ENCODE measurements at places on chromosomes 13 and 19.

GRCh38 chr13:47621931-47622330 is 379.1 kb downstream of the SUCLA2 start:
- no peak for DNase-seq

- no peak for DNase-seq
Measured at GRCh38 chr19:52527956-52528351, 486 bp downstream of the ZNF808 start.

DNA sequence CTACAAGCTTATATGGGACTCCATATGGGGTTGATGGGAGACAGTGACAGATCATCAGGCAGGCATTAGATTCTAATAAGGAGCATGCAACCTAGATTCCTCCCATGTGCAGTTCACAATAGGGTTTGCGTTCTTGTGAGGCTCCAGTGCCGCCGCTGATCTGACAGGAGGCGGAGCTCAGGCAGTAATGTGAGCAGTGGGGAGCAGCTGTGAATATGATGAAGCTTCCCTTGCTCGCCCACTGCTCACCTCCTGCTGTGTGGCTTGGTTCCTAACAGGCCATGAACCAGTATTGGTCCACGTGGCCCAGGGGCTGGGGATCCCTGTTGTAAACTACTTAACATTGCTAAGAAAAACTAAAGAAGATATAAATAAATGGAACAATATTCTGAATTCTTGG is 378.4 kb downstream of the KCNRG start:
- no peak for DNase-seq

- DNase-seq = no peak
Measured at GRCh38 chr19:50716178-50717025, 3.2 kb downstream of the SHANK1 start.

GRCh38 chr13:45142440-45143345 is 22.4 kb downstream of the GTF2F2 start:
- DNase-seq = no peak

GRCh38 chr13:113337556-113337955 is 26.4 kb downstream of the GRTP1 start:
- no peak for DNase-seq

- no peak for DNase-seq
Measured at GRCh38 chr13:85148009-85148408, 651.2 kb downstream of the SLITRK6 start.

DNA sequence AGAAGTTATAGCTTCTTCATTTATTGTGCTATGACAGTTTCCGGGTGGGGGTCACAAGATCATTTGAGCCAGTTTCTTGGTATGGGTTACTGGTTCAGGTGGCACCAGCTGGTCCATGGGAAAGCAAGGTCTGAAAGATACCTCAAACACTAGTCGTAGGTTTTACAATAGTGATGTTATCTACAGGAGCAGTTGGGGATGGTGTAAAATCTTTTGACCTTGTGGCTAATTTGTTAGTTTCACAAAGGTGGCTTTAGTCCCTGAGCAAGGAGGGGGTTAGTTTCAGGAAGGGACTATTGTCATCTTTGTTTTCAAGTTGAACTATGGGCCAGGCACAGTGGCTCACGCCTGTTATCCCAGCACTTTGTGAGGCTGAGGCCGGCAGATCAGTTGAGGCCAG is 24.6 kb downstream of the CHST8 start:
- no peak for DNase-seq

GRCh38 chr19:49689133-49690078 is at the start of gene ADM5:
TSS of gene ADM5 (plus strand) at chr19:49689594. CDS start at chr19:49689838, 244 bp downstream.
- DNase-seq = no peak

DNA sequence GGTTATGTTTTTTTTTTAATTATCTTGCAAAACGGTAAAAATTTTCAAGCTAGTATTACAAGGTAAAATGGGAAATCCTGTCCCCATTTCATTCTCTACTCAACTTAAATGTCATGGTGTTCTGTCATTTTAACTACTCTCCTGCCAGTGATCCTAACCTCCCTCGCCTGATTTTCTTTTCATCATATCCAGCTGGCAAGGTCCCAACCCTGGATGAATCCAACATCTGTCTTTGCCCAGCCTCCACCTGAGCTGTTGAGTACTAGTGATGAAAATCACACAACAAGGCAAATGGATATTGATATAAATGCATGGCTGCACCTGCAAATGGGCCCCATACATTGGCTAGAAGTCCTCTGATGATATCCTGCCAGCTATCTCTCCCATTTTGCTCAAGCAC is 6.9 kb upstream of the CDK8 start:
- no peak for DNase-seq

GRCh38 chr19:39434123-39435076 is 1.3 kb downstream of the RPS16 start:
- no peak for DNase-seq

DNA sequence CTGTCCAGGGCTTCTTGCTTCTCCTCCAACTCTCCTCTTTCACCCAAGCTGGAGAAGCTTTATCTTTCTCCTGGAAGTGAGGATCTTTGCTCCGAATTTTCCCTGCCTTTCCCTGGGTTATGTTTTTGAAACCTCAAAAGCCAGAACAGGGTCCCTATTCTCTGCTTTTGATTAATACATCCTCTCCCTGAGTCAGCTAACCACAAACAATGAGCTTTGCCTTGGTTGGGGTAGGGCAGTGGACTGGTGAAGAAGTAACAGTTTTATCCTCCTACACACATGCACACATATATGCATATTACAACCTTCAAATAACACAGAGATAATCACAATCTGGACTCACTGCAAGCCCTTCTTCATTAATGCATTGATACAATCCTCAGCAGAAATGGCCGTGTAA is 44.6 kb downstream of the DLEU7 start:
- no peak for DNase-seq
